ENCODE measurements at places on chromosomes 11 and 22. TPM values are rescaled to one million over a fixed set of nuclear protein-coding genes. Genes with fewer than 3 reads are reported as not detected.

GRCh38 chr11:72146625-72147024 lies 11.1 kb downstream of the FOLR3 start:
- no peak for ATAC-seq

GRCh38 chr11:33731723-33732531 lies 4.3 kb downstream of the CD59 start:
- no peak for ATAC-seq

DNA sequence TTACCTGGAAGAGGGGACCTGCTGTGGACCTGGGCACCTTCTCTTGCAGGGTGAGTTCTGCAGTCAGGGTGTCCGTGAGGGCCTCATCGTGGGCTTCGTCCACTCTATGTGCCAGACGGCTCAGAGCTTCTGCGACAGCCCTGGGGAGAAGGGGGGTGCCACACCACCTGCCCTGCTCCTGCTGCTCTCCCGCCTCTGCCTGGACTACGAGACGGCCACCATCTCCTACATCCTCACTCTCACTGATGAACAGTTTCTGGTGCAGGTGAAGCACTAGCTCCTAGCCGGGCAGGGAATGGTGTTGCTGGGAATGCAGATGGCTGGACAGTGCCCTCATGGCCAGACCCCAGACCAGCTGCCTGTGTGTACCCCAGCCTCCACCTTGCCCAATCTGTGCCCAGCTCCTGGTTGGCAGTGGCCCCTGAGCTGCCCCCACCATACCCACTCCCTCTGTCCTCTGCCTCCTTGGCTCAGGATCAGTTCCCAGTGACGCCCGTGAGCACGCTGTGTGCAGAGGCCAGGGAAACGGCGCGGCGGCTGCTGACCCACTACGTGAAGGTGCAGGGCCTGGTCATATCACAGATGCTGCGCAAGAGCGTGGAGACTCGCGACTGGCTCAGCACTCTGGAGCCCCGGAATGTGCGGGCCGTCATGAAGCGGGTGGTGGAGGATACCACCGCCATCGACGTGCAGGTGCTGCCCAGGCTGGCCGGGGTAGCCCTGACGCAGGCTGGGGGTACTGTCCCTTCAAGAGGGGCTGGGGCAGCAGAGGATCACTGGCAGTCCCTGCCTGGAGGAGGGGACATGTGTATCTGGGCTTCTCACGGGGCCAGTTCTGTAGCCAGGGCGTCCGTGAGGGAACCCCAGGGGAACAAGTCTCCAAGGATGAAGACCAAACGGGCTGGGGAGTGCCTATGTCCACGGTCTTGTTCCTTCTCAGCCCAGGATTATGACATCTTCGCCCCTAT lies 2.2 kb upstream of the TM7SF2 start:
- ATAC-seq = no peak

GRCh38 chr11:103936059-103936458 lies 100.4 kb upstream of the DDI1 start:
- no peak for ATAC-seq

DNA sequence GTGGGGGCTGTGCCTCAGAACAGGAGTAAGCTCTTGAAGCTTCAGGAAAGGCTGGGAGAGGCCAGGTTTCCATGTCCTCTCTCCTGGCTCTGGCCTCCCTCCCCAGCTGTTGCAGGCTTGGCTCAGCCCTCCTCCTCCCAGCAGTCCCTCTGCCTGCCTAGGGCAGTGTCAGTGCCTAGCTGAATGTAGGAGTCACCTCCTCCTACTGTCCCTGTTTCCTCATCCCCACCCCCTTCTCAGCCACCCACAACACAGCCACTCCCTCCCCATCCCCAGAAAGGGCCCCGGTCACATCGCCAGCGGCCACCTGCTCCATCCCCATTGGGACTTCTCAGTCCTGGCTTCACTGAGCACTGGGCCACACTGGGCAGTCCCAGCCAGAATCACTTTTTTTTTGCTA lies 2.9 kb upstream of the FBLN1 start:
- peak; percentile 64 for ATAC-seq

GRCh38 chr11:7609015-7609414 lies 64.3 kb downstream of the CYB5R2 start:
- no peak for ATAC-seq

- ATAC-seq = no peak
Measured at GRCh38 chr11:78070621-78071020, 7.0 kb downstream of the THRSP start.

- no peak for ATAC-seq
Measured at GRCh38 chr22:39942439-39943230, 17.6 kb upstream of the TMA7B start.

DNA sequence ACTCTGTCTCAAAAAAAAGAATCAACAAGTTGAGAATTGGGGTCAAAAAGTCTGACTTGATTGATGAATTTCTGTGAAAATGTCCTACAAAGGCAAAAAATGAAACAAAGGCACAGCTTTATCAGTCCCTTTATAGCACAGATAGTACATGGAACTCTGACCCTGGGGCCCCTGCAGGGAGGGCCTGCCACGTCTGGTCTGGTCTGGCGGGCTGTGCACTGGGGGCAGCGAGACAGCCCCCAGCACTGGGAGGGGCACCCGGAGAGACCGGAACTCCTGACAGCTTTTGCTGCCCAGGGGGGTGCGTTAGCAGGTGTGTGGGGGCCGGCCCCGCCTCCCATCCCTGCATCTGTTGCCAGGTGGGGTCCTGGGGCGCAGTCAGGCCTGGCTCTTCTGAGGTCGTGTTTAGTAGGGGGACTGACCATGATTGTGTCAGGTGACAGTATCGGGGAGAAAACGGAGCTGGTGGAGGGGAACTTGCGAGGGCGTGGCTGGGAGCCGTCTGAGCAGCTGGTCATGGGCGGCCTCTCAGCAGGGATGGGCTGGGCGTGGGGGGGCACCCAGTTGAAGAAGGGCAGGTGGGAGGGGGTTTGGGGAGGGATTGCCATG lies 51.7 kb downstream of the GRAMD4 start:
- peak; percentile 13 for ATAC-seq

DNA sequence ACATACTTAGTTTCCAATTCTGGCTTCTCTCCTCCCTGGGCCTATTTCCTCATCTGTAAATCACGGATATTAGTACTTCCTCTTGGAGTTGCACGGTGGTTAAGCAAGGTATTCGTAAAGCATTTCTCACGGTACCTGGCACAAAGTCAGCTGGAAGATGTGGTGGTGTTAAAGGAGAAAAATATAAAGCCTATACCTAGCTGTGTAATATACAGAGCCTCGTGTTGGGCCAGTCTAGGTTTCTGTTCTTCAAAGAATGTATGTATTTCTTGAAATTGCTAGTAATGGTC lies 47.2 kb downstream of the DBX1 start:
- ATAC-seq = no peak

DNA sequence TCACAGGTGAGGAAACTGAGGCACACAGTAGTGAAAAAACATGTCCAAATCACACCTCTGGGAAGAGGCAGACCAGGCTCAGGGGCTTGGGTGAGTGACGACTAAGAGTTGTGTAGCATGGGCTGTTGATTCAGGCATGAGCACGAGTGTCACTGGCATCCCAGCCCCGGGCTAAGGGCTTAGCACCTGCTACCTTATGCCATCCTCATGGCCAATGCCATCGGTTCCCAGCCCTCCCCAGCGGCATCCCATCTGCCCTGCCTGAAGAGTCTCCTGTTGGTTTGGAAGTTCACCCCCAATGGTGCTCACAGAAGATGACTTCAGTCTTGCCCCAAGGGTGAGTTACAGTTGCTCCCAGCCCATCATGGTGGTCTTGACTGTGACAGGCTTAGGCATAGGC lies 22.4 kb downstream of the MB start:
- ATAC-seq = no peak

The CRYBB3 gene
- not detected for total RNA-seq

The PHF5A gene
- 56.5 TPM for total RNA-seq

DNA sequence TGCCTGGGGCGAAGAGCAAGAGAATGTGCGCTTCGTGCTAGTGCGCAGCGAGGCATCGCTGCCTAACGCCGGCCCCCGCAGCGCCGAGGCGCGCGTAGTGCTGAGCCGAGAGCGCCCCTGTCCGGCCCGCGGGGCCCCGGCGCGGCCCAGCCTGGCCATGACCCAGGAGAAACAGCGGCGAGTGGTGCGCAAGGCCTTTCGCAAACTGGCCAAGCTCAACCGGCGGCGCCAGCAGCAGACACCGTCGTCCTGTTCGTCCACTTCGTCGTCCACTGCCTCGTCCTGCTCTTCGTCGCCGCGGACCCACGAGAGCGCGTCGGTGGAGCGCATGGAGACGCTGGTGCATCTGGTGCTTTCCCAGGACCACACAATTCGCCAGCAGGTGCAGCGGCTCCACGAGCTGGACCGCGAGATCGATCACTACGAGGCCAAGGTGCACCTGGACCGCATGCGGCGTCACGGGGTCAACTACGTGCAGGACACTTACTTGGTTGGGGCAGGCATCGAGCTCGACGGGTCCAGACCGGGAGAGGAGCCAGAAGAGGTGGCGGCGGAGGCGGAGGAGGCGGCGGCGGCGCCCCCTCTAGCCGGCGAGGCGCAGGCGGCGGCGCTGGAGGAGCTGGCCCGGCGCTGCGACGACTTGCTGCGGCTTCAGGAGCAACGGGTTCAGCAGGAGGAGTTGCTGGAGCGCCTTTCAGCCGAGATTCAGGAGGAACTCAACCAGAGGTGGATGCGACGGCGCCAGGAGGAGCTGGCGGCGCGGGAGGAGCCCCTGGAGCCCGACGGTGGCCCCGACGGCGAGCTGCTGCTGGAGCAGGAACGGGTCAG lies 1.0 kb downstream of the RASSF10 start:
- ATAC-seq = peak; percentile 9

GRCh38 chr11:129861702-129862522 lies 33.5 kb downstream of the NFRKB start:
- peak; percentile 86 for ATAC-seq

The SAA2 gene
- 0.81 TPM for total RNA-seq

GRCh38 chr11:88886796-88887195 lies 179.0 kb downstream of the GRM5 start:
- ATAC-seq = no peak

DNA sequence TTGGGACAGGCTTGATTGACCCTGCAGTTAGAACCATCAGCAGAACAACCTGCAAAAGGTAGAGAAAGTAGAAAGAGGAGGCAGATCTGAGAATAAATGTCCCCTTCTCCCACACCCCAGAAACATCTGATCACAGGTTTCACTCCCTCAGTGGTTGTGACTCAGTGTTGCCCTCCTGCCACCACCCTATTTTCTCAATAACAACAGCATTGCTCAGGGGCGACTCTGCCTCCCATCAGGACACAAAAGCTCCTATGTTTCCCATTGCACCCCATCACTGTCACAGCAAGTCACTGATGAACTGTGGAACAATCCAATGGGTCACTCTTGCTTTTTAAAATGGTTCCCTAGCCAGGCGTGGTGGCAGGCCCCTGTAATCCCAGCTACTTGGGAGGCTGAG lies 110.2 kb downstream of the RASSF10 start:
- no peak for ATAC-seq

GRCh38 chr11:122984186-122985011 lies 2.8 kb upstream of the BSX start:
- peak; percentile 60 for ATAC-seq

- ATAC-seq = peak; percentile 27
Measured at GRCh38 chr11:130677486-130678153, 229.2 kb downstream of the ADAMTS15 start.

The NPAT gene
- total RNA-seq = 18.1 TPM

DNA sequence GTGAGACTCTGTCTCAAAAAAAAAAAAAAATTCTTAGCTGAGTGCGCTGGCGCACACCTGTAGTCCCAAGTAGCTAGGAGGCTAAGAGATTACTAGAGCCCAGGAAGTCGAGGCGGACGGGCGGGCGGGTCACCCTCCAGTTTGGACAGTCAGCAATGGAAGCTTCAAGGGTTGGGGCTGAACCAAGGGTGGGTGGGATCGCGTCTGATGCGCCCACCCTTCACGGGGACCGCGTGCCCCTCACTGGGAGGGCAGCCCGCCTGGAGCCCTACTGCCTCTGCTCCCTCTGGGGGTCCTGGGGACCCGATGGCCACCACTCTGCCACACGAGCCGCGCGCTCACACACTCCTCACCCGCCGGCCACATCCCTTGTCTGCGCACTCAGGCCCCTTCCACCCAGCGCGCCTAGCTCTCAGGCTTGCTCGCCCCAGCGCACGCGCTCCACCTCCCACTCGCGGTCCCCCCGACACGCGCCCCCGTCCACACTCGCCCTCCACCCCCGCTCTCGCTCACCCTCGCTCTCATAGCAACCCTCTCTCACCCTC lies 494 bp downstream of the CHID1 start:
- ATAC-seq = peak; percentile 64

The C11orf86 gene
- 0.62 TPM for total RNA-seq

- no peak for ATAC-seq
Measured at GRCh38 chr22:41672780-41673509, 15.7 kb downstream of the SNU13 start.

The FBLN1 gene
- 8.4 TPM for total RNA-seq

The GUCY1A2 gene
- 7.1 TPM for total RNA-seq

DNA sequence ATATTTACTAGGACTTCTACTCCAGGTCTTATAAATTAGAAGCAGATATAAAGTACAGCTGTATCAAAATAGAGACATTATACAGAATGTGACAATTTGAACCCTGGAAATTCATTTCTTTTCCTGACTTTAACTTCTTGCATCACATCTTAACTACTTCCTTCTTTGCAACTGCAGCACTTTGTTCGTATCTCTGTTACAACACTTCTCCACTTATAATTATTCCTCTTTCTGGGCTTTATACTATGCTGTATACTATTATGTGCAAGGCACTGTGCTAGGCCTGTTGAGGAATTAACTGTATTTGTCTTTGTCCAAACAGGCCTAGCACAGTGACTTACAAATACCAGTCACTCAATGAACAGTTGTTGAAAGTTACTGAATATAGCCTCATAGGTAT lies 1.8 kb upstream of the SLC36A4 start:
- no peak for ATAC-seq

GRCh38 chr11:85903811-85904210 lies 48.6 kb downstream of the CCDC83 start:
- no peak for ATAC-seq

DNA sequence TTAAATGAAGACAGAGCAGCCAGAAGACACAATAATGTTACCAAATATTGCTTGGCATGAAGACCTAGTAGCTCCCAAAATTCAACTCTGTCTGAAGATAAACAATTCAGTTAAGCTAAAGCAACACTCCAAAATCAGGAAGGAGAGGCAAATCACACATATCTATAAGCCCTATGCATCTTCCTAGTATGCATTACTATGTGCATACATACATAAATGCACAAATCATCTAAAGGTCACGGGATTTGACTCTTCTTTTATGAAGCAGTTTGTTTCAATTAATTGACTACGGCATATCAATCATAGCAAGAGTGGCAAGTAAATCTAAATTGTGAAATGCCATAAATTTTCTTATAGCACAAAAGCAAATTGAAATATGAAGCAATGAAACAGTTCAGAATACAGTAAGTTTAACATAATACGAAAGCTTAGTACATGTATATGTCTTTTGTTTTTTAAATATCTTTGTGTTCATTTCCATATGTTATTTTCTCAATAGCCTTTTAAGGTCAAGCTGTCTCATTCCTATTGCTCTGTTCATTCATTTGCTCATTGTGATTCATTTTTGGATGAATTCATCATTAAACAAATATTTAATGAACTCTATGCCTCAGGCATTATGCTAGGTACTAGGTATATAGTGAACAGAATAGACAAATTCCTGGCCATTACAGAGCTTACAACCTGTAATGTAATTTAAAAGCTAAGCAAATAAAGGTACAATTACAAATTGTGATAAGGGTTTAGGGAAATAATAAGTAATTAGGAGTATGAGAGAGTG lies 540.5 kb downstream of the DLG2 start:
- peak; percentile 46 for ATAC-seq
